ENCODE measurements at places on chromosomes 1 and 21. TPM values are rescaled to one million over a fixed set of nuclear protein-coding genes. Genes with fewer than 3 reads are reported as not detected.

GRCh38 chr1:35288761-35289160, 20.3 kb downstream of the ZMYM4 start:
- H3K36me3 ChIP-seq = peaks cover 10% of the 10 kb centered on the region
- DNase-seq = peak; percentile 71

- no peaks in the 10 kb centered on the region for H3K36me3 ChIP-seq
Observed at GRCh38 chr1:43580039-43580438, 49.4 kb downstream of the PTPRF start.

DNA sequence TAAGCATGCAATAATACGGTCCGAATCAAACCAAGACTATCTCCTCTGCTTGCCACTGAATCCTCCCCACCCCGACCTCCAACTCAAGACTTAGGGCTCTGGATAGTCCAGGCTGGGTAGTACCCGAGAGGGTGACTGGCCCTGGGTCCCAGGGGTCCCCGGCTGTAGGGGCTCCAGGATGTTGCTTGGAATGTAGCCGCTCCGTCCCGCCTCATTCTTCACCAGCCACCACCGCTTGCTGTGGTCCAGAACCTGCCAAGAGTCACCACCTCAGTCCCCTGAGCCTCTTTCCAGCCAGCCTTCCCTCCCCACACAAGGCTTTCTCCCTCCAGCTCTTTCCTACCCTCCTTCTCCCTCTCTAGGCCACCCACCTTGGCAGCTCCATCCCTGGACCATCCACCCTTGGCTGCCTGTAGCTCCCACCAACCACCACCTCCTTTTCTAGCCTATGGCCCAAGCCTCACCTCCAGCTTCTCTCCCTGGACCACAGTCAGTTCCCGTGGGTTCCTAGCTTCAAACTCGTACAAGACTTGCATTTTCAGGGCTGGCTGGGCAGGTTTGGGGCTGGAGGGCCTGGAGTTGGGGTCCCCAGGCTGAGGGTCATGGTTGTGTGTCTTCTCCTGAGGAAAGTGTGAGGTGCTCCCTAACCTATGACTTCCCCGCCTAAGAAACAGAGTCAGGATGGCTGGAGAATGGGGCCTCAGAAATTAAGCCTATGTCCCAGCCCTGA, 10.9 kb upstream of the GSTM3 start:
- H3K4me3 ChIP-seq = no peak overlapping the region
- 0 out of 2 replicates have a peak, but pooled peaks cover 3% of the 10 kb centered on the region for H3K27me3 ChIP-seq
- H3K36me3 ChIP-seq = no peaks in the 10 kb centered on the region
- no peak for DNase-seq
- H3K27ac ChIP-seq = no peak overlapping the region

MYOG gene
- total RNA-seq = not detected

SPATA46 gene
- not detected for total RNA-seq

GRCh38 chr1:238764779-238765178, 621.6 kb upstream of the CHRM3 start:
- no peaks in the 10 kb centered on the region for H3K4me1 ChIP-seq
- H3K4me3 ChIP-seq = no peak overlapping the region

- no peaks in the 10 kb centered on the region for H3K27me3 ChIP-seq
- no peak overlapping the region for H3K27ac ChIP-seq
- H3K36me3 ChIP-seq = no peaks in the 10 kb centered on the region
- DNase-seq = peak; percentile 50
- no peak overlapping the region for H3K4me3 ChIP-seq
Observed at GRCh38 chr1:74504125-74504932, 8.1 kb downstream of the LRRC53 start.

S100A7A gene
- not detected for total RNA-seq

TMCO4 gene
- total RNA-seq = 19.1 TPM

DNA sequence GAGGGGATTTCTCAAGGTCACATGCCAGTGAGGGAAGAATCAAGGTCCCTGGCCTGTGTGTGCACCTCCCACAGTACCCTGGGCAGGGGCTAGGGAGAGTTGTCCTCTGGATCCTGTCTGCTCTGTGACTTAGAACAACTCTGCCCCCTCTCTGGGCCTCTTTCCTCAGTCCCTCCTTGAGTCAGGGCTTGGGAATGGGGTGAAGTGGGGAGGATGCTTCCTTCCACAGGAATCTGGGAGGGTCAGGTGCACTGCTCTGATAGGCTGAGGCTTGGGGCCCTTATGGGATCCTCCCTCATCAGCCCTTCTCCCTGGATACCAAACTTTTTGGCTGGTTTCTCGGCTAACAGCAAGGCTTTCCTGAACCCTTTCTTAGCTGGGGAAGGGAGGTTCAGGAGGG, 2.5 kb downstream of the TRNP1 start:
- no peak overlapping the region for H3K27ac ChIP-seq
- H3K4me3 ChIP-seq = no peak overlapping the region
- peaks cover 11% of the 10 kb centered on the region for H3K36me3 ChIP-seq
- no peak for DNase-seq

DNA sequence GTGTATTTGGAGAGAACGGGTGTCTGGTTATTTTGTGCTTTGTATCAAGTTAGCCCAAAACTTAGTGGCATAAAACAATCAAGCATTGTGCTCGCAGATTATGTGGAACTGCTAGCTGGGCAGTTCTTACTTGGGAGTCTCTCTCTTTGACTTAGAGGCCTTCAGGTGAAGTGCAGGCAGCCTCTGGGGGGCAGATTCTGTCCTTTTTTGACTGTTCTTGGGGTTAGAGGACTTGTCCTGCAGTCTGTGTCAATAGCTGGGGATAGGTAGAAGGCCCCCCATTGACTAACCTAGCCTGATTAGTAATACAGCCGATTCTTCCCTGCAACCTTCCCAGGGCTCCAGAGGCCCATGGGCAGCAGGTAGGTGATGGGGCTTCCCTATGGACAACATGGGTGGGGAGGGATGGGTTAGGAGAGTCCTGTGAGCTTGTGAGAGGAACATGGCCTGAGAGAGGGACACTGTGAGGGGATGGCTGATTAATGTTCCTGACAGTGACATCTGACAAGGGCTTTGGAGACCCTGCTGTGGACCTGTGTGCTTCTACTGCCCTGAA, 37.2 kb upstream of the ACOT11 start:
- H3K36me3 ChIP-seq = no peaks in the 10 kb centered on the region
- H3K27ac ChIP-seq = no peak overlapping the region
- H3K4me1 ChIP-seq = peaks cover 4% of the 10 kb centered on the region
- DNase-seq = no peak
- no peak overlapping the region for H3K4me3 ChIP-seq

GRCh38 chr1:26288311-26288941, 8.5 kb downstream of the SH3BGRL3 start:
- peaks cover 19% of the 10 kb centered on the region for H3K36me3 ChIP-seq
- H3K27me3 ChIP-seq = no peaks in the 10 kb centered on the region
- H3K4me1 ChIP-seq = peaks cover 17% of the 10 kb centered on the region
- H3K4me3 ChIP-seq = no peak overlapping the region

- H3K27me3 ChIP-seq = no peaks in the 10 kb centered on the region
- no peak for DNase-seq
- H3K36me3 ChIP-seq = no peaks in the 10 kb centered on the region
- peaks cover 4% of the 10 kb centered on the region for H3K4me1 ChIP-seq
- no peak overlapping the region for H3K27ac ChIP-seq
Observed at GRCh38 chr1:31860581-31860980, 44.8 kb upstream of the SPOCD1 start.

GRCh38 chr1:202848191-202848542, 37.4 kb downstream of the PCAT6 start:
- no peaks in the 10 kb centered on the region for H3K27me3 ChIP-seq
- DNase-seq = no peak
- H3K4me1 ChIP-seq = no peaks in the 10 kb centered on the region
- no peak overlapping the region for H3K4me3 ChIP-seq
- H3K36me3 ChIP-seq = no peaks in the 10 kb centered on the region

GRCh38 chr1:69520326-69520725, 47.4 kb upstream of the LRRC7 start:
- no peaks in the 10 kb centered on the region for H3K27me3 ChIP-seq
- H3K4me3 ChIP-seq = no peak overlapping the region
- peaks cover 16% of the 10 kb centered on the region for H3K4me1 ChIP-seq
- DNase-seq = no peak
- no peak overlapping the region for H3K27ac ChIP-seq

PLCH2 gene
- not detected for total RNA-seq

DNA sequence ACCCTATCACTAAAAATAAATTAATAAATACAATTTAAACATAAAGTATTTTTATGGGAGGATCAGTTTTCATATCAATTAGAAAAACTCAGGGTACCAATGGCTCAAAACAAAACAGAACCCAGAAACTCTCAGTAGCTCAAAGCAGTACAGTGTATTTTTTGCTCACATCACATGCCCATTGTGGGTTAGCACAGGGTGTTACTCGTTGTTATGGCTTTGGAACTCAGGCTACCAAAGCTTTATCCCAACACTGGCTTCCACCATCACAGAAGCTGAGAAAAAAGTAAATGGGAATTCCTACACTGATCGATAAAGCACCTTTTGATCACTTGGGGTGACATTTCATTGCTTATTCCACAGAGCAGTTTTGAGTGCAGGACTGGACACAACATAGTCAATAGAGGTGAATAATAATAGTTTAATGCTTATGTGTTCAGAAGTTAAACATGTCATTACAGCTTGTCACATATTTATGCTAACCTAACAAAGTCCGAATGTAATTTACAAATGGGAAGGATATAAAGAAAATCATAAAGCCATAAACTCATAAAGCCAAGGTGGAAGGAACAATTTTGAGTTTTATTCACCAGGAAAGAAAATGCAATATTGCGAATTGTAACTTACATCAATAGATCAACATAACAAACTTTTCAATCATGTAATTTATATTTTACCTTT, 484.5 kb upstream of the TMPRSS15 start:
- H3K27ac ChIP-seq = no peak overlapping the region
- H3K4me3 ChIP-seq = no peak overlapping the region
- no peaks in the 10 kb centered on the region for H3K4me1 ChIP-seq
- H3K36me3 ChIP-seq = no peaks in the 10 kb centered on the region
- no peak for DNase-seq

- no peaks in the 10 kb centered on the region for H3K4me1 ChIP-seq
- DNase-seq = no peak
Observed at GRCh38 chr1:41762251-41762650, 156.5 kb downstream of the HIVEP3 start.

GRCh38 chr1:38084700-38085099, 38.1 kb upstream of the POU3F1 start:
- H3K36me3 ChIP-seq = no peaks in the 10 kb centered on the region
- H3K27me3 ChIP-seq = no peaks in the 10 kb centered on the region

GRCh38 chr1:245434280-245434679, 279.5 kb downstream of the KIF26B start:
- H3K27me3 ChIP-seq = no peaks in the 10 kb centered on the region
- H3K4me3 ChIP-seq = no peak overlapping the region
- no peaks in the 10 kb centered on the region for H3K4me1 ChIP-seq
- DNase-seq = no peak
- H3K36me3 ChIP-seq = no peaks in the 10 kb centered on the region

KRTAP24-1 gene
- not detected for total RNA-seq

ZFP69B gene
- total RNA-seq = 2.3 TPM

- no peaks in the 10 kb centered on the region for H3K27me3 ChIP-seq
- H3K4me1 ChIP-seq = peaks cover 2% of the 10 kb centered on the region
- H3K36me3 ChIP-seq = peaks cover 31% of the 10 kb centered on the region
- no peak for DNase-seq
- no peak overlapping the region for H3K27ac ChIP-seq
Observed at GRCh38 chr1:37940299-37940947, 6.4 kb downstream of the INPP5B start.

CFAP74 gene
- total RNA-seq = not detected

DNA sequence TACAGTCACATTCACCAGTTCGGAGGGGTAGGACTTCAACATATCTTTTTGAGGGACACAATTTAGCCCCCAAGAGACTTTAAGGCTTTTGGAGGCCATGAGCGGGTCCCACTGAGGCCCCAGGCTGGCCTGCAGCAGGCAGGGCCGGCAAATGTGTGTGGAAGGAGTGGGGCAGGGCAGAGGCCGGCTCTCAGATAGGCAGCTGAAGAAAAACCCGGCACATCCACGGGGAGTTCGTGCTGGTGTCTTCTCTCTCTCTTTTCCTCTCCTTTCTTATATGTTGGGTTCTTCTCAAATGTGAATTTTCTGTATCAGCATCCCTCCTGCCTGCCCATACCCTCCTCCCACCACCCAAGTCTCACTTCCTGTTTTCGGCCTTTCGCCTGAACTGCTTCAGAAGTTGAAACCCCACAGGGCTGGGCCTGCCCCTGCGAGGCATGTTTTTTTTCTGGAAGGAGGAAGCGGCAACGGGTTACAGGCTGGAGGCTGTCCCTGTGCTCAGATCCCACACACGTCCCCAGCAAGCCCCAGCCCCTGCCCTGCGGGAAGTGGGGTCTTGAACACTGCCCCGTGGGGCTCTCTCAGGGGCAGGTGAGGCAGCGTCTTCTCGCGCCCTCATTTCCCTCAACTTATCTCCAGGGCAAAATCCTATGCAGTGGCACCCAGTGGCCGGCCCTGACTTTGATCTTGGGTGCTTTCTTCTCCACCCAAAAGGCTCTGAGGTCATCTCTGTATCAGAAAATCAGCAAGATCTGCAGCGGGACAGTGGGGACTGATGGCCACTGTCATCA, 9.7 kb upstream of the UMODL1 start:
- H3K4me1 ChIP-seq = peaks cover 24% of the 10 kb centered on the region
- no peak overlapping the region for H3K4me3 ChIP-seq
- no peak for DNase-seq
- H3K27me3 ChIP-seq = no peaks in the 10 kb centered on the region
- no peaks in the 10 kb centered on the region for H3K36me3 ChIP-seq
- H3K27ac ChIP-seq = no peak overlapping the region

- no peak for DNase-seq
- H3K27ac ChIP-seq = no peak overlapping the region
- no peak overlapping the region for H3K4me3 ChIP-seq
- H3K4me1 ChIP-seq = peaks cover 8% of the 10 kb centered on the region
- H3K36me3 ChIP-seq = no peaks in the 10 kb centered on the region
- H3K27me3 ChIP-seq = no peaks in the 10 kb centered on the region
Observed at GRCh38 chr1:227914801-227915563, 32.8 kb downstream of the WNT9A start.

- H3K4me1 ChIP-seq = no peaks in the 10 kb centered on the region
- no peaks in the 10 kb centered on the region for H3K36me3 ChIP-seq
- H3K27ac ChIP-seq = no peak overlapping the region
- H3K27me3 ChIP-seq = no peaks in the 10 kb centered on the region
- no peak for DNase-seq
Observed at GRCh38 chr21:14670409-14670808, 124.3 kb upstream of the SAMSN1 start.

DNA sequence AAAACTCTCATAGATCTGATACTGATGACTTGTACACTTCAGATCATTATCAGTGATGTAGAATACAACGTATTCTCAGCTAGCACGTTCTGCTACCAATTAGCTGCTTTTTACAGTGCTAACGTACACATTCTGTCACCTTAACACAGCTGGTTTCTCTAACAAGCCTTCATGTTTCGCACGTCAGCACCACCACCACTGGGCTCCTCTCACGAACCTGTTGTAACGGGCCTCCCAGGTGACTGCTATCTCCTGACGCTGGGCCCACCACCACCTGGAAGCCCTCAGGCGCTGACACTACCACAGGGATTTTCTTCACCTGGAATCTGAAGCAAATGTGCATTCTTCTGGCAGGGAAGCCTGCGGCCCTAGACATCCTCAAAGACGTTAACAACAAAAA, 19.8 kb downstream of the TOMM20 start:
- no peak overlapping the region for H3K27ac ChIP-seq
- H3K36me3 ChIP-seq = peaks cover 73% of the 10 kb centered on the region
- H3K4me1 ChIP-seq = peaks cover 8% of the 10 kb centered on the region
- no peaks in the 10 kb centered on the region for H3K27me3 ChIP-seq
- H3K4me3 ChIP-seq = no peak overlapping the region

- no peak overlapping the region for H3K27ac ChIP-seq
- peaks cover under 1% of the 10 kb centered on the region for H3K4me1 ChIP-seq
- no peak for DNase-seq
- no peaks in the 10 kb centered on the region for H3K27me3 ChIP-seq
- H3K36me3 ChIP-seq = no peaks in the 10 kb centered on the region
Observed at GRCh38 chr1:100382657-100383056, 30.4 kb downstream of the CDC14A start.

TDRD5 gene
- total RNA-seq = not detected

All from SJSA1 (cell line).